ENCODE measurements at places on chromosomes 7 and 10. TPM values are rescaled to one million over a fixed set of nuclear protein-coding genes. Genes with fewer than 3 reads are reported as not detected.

PDLIM1 gene
- 22.7 TPM for total RNA-seq

NKX1-2 gene
- total RNA-seq: not detected

PTPRZ1 gene
- total RNA-seq: not detected

NPY gene
- total RNA-seq: not detected

PNPLA8 gene
- total RNA-seq: 13.8 TPM

GRCh38 chr10:98110356-98110755 is 24.1 kb upstream of the R3HCC1L start:
- DNase-seq: no peak

GRCh38 chr10:71789871-71790270 is 16.6 kb upstream of the VSIR start:
- DNase-seq: no peak

GRCh38 chr10:119428789-119429188 is 113.7 kb downstream of the RGS10 start:
- no peak for DNase-seq

GRCh38 chr10:18325889-18326531 is 185.8 kb downstream of the CACNB2 start:
- no peak for DNase-seq

DNA sequence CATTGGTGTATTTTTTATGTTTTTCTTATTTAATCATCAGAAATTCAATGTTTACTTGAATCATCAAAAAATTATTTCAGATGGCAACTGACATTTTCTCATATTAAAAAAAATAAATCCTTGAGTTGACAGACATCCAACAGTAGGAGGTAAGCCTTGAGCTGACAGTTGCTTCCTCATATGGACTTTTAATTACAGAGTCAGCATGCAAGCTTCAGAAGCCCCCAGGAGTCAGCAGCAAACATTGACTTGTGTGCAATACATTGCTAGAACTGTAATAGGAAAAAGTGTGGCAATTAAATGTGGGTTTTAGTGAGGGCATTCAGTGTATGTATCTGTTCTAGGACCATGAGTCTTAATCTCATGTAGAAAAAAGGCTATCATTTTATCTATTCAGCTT is 62.4 kb upstream of the TAS2R16 start:
- no peak for DNase-seq

GRCh38 chr7:45035893-45036292 is 35.9 kb downstream of the CCM2 start:
- peak; percentile 48 for DNase-seq

DNA sequence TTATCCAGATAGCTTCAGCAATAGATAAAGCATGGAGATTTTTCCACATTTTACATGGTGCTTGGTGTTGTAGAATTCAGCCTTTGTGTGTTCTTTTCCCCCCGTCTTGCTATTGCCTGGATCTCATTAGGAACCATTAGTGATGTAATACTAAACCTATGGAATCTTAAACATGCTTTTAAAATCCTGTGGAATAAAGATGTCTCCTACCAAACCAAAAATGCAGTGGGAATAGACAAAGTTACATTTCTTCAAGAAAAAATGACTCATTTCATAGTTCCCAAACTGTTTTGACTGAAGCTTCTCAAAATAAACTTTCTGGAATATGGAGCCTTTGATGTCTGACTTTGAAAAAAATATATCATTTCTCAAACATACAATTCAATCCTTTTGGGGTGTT is 44.0 kb downstream of the CALD1 start:
- DNase-seq: no peak

DNA sequence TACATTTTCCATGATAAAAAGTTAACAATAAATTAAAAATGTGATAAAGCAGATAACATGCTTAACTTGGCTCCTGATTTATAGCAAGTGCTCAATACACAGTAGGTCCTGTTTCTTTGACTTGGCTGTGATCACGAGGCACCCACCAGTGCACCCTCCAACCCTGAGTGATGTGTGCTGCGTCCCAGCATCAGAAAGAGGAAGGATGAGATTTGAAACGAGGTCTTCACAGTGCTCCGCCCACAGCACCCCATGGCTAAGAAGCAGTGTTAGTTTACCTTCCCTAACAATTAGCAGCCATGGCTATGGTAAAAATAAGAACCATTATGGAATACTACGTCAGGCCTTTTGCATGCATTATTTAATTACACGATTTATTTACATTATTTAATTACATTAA is 292.0 kb upstream of the ZMIZ1 start:
- no peak for DNase-seq

DNA sequence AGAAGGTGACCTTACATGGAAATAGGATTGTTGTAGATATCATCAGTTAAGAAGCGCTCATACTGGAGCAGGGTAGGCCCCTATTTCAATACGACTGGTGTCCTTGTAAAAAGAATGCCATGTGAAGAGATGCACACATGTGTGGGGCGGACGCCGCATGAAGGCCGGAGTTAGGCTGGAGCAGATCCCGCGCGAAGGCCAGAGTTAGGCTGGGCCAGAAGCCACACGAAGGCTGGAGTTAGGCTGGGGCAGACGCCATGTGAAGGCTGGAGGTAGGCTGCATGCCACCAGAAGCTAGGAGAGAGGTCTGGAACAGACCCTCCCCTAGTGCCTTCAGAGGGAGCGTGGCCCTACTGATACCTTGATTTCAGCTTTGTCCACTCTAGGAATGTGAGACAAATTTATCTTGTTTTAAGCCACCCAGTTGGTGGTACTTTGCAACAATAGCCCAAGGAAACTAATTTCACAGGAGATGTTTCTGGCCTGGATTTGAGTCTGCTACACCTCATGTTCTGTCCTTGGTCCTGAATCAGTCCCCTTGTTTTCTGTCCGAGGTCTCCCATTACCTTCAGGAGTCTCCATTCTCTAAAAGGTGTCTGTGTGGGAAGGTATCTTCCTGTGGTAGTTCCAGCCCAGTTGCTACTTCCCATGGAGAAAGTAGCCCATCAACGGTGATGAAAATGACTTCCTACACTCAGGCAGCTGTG is 585.8 kb downstream of the LRMDA start:
- no peak for DNase-seq

GRCh38 chr10:86944471-86944870 is 12.9 kb downstream of the MMRN2 start:
- peak; percentile 39 for DNase-seq

GRCh38 chr7:48868916-48869315 is 55.4 kb upstream of the CDC14C start:
- DNase-seq: no peak

DNA sequence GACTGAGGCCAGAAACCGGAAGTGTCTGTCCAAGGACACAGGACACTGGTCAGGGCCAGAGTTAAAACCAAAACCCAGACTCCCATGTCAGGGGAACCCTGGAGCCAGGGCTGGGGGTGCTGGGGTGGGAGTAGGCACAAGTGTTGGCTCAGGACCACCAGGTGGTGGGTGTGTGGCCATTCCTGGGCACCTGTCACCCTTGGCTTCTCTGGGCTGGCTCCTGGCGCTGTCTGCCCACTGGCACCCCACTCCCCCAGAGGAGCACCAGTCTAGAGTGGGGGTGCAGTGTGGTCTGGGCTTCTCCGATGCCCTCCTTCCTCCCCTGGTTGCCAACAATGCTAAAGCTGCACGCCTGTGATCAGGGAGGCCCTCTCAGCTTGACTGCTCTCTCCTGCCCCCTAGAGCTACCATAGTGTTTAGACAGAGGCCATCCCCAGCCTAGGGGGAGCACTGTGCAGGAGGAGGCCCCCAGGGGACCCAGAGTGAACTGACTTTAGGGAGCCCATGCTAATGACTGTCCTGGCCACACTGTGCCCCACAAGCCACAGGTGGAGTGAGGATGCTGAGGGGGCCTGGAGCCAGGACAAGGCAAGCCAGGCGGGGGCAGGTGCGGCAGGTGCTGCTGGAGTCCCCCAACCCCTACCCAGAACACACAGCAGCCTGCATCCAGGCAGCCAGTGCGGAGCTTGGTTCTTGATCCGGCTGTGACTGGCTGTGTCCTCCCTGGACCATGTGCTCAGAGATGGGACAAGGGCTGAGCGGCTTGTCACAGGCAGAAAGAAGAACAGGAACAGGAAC is 11.0 kb downstream of the RASGEF1A start:
- DNase-seq: peak; percentile 75

GRCh38 chr10:119454316-119454715 is 88.2 kb downstream of the RGS10 start:
- DNase-seq: no peak

- no peak for DNase-seq
These were observed 149.8 kb downstream of the DOCK4 start for GRCh38 chr7:112056409-112056808.

GRCh38 chr7:43650457-43651052 is 67.6 kb downstream of the STK17A start:
- peak; percentile 65 for DNase-seq

- no peak for DNase-seq
These were observed 8.4 kb downstream of the THAP5 start for GRCh38 chr7:108561047-108561619.

DNA sequence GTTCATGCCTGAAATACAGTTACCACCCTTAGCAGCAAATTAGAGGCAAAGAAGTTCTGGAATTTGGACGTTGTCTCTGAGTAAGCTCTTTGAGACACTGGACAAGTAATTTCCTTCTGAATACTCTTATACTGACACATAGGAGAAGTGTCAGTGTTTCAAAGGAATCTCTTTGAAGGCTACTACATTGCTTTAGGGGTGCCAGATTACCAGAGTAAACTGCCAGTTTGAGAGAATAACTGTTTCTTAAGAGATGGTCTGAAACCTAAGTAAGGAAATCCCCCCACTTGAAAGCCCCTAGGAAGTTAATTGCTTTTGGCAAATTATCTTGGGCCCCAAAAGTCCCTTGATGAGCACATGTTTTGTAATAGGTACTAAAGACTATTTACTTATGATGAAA is 3.4 kb downstream of the FAS start:
- no peak for DNase-seq

GRCh38 chr10:75076348-75076747 is 35.1 kb upstream of the SAMD8 start:
- no peak for DNase-seq

DNA sequence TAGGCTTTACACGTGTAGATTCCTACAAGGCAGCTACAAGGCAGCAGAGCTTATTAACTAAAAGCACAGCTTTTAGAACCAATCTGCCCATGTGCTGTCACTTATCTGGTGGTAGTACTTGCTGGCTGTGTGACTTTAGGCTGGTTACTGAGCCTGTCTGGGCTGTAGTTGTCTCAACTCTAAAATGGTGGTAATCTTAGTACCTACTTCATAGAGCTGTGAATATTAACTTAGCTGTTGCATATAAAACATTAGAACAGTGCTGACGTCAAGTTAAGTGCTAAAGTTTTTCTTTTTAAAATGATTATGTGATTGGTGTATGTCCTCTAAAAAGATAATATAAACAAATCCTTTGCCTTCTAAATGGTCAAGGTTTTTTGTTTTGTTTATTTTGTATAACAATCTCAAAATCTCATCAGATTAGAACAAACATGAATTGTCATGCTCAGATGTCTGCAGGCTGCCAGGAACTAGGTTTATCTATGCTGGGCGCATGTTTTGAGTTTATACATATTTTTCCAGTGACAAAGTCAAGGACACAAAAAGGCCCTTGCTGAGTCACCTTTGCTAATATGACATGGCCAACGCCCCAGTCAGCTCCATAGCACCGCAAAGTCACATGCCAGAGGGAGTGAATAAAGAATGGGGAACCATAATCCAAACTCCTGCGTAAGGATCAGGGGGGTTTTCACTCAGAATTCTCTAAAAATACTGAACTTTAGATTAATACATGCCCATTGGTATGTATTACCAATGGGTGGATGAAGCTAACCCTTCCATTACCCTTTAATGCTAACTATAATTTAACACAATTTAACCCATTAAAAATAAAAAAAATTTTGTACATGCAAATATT is 39.8 kb upstream of the ARL4A start:
- DNase-seq: no peak

DNA sequence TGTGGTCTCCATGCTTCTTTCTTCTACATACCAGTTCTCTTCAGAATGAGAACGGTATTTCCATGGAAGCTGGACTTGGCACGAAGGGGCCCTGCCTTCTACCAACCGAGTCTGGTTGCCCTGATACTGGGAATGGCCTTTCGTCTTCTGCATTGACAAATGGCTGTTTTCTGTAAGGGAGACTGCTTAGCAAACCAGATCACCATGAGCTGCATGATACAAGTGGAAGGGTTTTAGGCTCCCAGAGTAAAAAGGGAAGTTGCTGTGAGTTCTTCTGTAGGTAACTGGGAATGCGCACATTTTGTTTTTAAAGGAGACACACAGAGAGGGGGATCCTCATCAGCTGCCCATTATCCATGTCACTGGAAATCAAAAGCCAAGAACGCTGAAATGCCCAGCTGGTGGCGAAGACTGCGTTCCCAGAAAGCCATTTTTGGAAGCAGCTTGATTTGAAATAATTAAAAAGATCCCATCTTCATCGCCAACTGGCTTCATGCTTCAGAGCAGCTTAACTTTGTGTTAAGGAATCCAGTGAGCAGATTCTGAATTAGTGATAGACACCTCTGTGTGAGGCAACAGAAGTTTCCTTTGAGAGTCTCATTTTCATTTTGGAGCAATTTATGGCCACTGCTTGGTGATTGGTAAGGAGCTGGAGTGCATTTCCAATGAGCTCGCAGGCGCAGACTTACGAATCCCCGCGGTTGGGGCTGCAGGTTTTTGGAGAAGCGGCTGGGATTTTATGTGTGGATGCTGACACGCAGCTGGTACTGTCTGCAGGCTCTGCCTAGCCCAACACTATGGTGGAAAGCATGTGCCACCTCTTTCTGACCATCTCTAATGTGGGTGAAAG is 672.7 kb upstream of the FOXK1 start:
- DNase-seq: no peak

DNA sequence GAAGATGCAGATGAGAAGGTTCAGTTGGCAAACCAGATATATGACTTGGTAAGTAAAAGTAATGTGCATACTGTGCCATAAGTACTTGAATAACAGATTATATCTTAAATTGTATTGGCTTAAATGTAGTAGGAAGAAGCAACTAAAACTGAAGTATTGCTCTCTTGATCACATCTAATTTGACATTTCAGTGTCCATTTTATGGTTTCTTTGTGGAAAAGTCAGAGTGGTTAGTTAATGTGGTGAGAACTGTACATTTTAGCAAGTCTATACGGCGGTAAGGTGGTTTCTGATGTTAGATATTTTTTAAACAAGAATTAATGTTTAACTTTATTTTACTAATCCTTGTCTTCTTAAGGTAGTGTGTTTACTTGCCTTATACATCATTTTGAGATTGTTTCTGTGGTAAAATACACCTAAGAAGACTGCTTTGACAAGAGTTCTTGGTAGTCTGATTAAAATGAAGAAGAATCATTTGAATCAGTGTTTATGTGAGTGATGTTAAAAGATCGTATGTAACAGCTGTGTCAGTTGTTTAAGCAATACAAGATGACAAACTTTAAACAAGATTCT is 5.1 kb downstream of the ING3 start:
- no peak for DNase-seq
